ENCODE measurements at places on chromosomes 3 and 15.

- no peak for DNase-seq
These were observed 157.7 kb downstream of the THSD4 start for GRCh38 chr15:71272932-71273331.

- DNase-seq = no peak
These were observed 32.0 kb upstream of the MANF start for GRCh38 chr3:51353131-51353530.

- DNase-seq = no peak
These were observed 151.7 kb upstream of the KCNMB2 start for GRCh38 chr3:178384321-178385230.

DNA sequence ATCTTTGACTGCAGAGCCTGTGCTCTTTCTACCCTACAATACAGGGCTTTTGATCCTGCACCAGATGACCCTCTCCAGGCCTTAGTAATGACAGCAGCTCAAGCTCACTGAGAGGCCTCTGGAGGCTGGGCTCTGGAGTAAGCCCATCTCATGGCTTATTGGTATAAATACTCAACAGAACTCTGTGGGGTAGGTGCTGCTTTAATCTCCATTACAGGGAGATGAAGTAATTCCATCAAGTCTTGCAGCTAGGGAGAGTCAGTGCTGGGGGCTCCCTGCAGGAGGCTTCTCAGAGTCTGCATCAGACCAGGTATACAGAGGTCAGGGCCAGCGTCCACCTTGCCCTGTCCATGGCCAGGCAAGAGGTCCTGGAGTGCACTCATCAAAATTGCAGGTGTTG is 89.2 kb upstream of the SLC6A11 start:
- no peak for DNase-seq

DNA sequence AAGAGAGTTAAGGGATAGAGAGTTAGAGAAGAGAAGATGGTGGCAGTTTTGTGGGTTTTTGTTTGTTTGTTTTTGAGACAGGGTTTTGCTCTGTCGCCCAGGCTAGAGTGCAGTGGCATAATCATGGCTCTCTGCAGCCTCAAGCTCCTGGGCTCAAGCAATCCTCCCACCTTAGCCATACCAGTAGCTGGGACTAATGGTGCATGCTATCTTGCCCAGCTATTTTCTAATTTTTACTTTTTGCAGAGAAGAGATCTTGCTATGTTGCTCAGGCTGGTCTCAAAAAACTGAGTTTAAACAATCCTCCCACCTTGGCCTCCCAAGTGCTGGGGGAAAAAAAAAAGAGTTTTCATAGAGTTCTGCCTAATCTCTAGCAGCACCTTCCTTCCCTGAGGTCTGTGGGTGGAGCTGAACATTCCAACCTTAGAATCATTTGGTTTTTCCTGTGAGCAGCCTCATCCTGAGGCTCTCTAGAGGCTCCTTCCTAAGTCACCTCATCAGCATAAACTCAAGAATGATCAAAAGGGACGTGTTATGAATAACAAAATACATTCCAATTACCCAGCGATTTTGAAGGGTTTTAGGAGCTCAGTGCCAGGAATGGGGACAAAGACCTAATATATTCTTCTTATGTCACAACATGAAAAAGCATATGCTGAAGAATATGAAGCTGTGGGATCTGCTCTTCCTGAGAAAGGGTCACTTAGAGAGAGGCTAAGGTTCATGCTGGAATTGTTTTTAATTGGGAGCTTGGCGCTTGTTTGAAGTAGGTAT is 180.6 kb downstream of the LSAMP start:
- no peak for DNase-seq

DNA sequence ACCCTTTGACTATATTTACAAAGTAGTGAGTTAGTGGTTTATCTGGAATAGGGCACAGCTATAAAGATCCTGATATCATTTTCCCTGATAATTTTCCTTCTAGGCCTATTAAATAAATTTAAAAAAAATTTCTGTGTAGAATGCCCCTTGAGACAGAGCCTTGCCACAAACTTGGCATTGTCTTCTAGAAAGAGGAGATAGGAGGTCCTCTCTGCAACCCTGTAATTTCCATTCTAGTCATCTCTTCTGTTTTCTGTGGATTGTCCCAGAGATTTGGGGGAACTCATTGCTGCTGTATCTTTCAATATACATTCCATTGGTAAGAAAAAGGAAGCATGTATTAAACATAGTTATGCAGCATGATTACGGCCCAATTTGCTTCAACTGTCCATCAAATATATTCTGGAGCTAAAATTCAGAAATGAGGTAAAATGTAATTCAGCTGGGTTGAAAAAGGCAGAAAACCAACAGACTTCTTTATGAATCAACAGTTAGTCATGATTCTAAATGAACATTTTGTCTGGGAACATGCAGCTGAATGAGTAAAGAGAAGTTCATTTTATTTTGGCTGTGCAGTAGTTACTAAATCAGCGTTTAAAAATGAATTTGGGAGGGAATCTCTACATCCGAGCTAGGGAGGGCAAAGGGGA is 401.1 kb downstream of the NAALADL2 start:
- no peak for DNase-seq

GRCh38 chr3:167166594-167167253 is 213.4 kb downstream of the ZBBX start:
- DNase-seq = no peak

DNA sequence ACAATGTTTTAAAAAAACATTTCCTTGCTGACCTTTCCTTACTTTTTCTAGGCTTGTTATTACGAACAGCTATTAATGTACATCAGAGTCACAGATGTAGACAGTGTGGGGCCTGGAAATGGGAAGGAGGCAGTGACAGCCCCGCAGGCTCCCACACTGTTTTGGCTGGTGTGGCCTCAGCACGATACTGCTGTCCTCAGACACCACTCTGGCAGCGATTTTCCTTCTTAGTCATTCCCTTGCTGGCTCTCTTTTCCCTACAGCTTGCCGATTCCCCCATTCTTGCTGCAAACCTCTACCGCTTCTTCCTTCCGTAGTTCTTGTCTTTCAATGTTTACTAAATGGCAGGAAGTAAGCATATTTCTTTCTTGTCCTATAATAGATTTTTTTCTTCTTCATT is 113.1 kb downstream of the ABI3BP start:
- DNase-seq = no peak

Measured in HFF-Myc (cell line).